ENCODE measurements at places on chromosomes 5 and 9.

- DNase-seq = no peak
These were observed 49.5 kb downstream of the PTGS1 start for GRCh38 chr9:122420315-122420714.

GRCh38 chr5:155878991-155879575 lies 447.9 kb upstream of the SGCD start:
- DNase-seq = no peak

DNA sequence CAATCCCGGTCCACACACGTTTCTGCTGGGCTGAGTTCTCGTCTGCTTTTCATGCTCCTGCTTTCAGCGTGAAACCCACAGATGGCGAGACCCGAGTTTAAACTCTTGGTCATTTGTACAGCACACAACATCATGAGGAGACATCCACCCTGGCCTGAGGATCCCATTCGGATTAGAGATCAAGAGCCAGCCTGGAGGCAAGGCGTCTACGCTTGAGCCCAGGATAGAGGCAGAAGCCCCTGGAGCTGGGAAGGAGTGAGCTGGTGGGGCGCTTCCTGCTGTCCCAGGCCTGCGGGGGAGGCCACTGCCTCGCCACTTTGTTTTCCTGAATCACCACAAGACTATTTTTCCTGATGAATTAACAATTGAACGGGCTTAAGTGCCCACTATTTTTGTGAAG lies 281.9 kb upstream of the IRX4 start:
- no peak for DNase-seq

GRCh38 chr9:76987594-76988200 lies 31.8 kb upstream of the FOXB2 start:
- no peak for DNase-seq

- DNase-seq = no peak
These were observed 73.3 kb downstream of the FGF18 start for GRCh38 chr5:171492781-171493180.

- DNase-seq = no peak
These were observed 599.3 kb upstream of the SGCD start for GRCh38 chr5:155727512-155728145.

DNA sequence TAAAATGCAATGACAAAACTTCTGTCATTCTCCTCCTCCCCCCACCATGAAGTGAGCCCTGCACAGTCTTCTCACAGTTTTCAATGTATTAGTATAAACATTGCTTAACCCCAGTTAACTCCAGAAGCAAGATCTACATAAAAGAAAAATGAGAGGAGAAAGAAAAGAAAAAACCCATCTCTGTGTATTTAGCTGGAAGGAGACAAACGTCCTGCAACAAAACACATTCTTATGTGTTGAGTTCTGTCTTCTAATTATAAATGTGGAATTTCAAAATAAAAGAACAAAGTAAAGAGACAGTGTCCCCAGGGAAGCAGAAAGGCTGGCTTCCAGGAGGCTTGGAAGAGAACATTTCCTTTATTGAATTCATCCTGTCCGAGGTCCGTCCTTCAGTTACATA lies 491.9 kb upstream of the TUSC1 start:
- no peak for DNase-seq

GRCh38 chr5:159031915-159032314 lies 67.8 kb downstream of the EBF1 start:
- DNase-seq = no peak

DNA sequence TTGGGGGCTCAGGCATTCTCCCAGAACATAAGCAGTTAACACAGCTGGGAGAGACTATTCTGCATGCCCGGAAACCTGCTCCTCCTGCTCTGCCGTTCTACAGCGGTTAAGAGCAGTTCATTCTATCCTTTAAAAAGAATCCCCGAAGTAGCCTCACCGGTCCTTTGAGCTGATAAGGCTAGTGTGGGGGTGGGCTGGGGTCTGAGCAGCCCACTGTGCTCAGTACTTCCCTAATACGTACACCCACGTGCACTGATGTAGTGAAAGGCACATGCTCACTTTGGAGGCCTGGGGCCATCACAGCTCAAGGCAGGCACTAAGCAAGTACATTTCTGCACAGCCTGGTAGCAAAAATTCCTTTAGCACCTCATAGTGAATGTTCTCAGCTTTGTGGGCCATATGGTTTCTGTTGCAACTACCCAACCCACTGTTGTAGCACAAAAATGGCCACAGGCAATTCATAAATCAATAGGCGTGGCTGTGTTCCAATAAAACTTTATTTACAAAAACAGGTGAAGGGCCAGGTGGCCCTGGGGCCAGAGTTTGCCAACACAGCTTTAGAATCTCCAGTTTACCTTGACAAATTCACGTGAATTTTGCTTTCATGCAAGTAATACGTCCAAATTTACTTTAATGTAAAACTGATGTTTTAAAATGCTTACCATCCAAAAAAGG lies 136.4 kb downstream of the ZNF354C start:
- no peak for DNase-seq

DNA sequence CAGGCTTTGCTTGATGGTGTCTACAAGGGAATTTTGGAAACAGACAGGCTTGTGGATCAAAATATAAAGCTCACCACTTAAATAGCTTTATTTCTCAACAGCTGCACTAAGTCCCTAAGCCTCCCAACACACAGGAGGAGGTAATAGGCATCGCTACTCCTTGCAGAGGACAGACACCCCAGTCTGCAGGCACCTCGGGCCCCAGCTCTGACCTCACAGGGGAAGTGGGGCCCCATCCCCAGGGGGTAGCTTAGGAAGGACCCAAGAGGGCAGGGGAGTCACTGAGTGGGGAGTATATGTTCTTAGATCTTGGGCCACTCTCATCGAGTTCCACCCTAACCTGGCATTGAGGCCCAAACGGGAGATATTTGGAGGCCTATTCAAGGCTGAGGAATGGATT lies 66.7 kb upstream of the XPA start:
- DNase-seq = no peak

DNA sequence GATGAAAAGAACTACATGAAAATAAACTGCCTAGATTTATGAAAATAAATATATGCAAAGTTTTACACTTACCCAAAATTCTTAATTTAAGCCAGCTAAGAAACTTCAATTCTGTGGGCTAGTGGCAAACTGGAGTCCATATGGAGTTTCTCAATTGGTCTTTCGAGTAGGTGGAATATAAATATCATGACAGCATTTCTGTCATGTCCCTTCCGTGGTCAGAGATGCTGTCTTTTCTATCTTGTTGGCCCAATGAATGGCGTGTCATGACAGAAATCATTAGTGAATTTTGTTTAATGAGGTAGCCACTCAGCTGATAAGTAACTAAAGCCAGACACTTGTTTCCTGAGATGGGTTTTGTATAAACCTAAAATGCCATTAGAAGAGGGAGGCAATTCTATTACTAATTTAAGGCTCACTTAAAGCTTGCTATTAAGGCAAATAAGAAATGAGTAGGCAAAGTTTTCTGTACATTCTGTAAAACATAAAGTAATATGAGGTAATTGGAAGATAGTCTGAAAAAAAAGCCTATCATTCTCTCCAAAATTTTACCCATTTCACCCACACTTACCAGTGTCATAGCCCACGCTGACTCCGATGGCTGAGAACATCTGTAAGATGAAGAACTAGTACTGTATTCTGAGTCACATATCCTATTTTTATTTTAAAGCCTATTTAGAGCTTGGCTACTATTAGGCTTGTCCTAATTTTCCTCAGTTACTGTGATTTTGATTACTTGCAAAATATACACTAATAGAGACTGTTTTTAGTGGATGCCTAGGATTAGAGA lies 419.3 kb upstream of the MEF2C start:
- DNase-seq = no peak

GRCh38 chr9:93112116-93112863 lies 16.3 kb downstream of the CARD19 start:
- no peak for DNase-seq

DNA sequence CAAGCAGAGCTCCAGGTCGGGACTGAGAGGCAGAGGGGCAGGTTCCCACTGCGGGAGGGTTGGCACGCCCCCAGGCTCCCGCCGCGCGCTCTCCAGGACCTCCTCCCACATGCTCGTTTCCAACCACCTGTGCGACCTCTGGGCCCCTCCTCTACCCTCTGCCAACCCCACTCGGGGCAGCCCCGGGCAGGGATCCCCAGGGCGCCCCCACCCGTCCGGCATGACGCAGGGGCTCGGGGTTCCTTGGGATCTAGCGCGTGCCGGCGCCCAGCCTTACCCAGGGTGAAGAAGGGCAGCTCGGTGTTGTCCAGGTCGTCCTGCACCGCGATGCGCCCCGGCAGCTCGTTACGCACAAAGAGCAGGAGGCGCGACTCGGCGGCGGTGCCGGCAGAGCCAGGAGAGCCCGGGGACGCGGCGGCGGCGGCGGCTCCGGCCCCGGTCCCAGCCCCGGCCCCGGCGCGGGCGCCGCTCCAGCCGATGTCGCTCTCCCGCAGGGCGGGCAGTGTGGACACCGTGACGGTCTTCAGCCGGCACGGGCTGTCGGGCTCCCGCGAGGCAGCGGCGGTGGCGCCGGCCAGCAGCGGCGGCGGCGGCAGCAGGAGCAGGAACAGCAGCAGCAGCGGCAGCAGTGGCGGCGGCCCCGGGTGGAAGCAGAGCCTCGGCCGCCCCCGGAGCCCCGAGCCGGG lies 494 bp downstream of the ASTN2 start:
- DNase-seq = no peak

DNA sequence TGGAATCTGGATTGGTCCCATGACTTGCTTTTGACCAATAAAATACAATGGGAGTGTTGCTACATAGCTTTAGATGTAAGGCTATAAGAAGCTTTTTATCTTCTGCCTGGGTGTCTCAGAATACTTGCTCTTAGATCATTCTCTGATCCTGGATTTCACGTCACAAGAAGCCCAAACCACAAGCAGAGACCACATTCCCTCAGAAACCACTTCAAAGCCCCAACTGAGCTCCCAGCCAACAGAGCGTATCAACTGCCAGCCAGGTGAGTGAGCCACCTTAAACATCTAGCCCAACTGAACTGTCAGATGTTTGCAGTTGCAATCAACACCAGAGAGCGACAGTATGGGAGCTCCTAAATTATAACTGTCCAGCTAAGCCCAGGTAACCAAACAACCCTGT lies 687.1 kb downstream of the TLE1 start:
- no peak for DNase-seq

DNA sequence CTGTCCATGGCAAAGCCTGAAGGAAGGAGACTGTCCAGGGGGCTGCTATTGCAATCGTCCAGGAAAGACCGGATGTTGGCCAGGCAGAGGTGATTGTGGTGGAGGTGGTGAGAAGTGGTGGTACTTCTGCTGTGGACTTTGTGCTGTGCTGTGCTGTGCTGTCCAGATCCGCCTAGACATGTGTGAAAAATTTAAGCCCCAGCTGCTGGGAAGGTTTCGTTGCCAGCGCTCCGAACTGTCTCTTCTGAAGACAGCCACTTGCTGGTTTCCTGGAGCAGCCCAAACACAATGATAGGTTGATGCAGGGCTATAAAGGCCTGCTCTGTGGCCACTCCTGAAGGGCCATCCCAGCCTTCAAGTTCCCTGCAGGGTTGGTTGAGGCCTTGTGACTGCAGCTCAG lies 223.0 kb upstream of the MPDZ start:
- DNase-seq = no peak

DNA sequence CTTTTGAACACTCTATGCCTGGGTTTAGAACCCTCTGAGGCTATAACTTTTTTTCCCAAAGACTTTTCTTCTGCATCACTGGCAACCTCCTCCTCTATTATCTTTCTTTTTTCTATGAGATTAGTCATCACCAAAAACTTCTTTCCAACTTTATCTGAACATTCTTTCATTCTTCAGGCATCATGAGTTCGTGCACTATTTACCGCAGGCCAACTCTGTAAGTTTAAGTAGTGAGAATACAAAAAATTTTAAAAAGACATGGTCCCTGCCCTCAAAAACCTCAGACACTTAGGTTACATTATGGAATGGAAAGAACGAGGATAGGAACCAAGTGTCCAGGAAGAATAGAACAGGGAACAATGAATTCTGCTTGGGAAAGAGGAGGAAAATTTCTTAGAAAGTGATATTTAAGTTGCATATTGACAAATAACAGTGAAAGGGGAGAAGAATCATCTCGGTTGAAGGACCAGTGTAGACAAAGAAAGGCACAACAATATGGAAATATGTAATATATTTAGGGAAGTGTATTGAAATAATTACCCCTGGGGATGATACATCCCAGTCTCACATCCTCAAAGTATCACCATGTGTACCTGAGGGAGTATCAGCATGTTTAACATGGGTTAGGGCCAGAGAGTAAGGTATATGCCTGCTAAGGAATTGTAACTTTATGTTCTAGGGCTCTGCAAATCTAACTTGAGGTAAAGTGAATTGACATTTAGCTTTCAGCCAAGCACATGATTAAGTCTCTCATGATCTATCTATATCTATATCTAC lies 196.5 kb upstream of the NREP start:
- no peak for DNase-seq

DNA sequence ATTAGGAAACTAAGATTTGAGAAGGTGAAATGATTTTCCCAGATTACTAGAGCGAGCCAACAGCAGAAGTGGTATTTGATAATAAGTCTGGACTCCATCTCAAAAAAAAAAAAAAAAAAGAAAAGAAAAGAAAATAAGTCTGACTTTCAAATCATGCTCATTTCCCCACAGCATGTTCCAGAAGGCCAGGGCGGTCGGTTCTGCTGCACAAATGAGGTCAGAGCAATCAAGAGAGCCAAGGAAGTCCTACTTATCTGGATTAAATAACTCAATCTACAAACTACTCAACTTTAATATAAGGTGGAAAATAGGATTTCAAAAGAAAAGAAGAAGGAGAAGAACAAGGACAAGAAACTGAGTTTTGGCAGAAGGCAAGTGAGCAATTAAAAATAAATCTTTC lies 130.4 kb upstream of the RASA1 start:
- no peak for DNase-seq

DNA sequence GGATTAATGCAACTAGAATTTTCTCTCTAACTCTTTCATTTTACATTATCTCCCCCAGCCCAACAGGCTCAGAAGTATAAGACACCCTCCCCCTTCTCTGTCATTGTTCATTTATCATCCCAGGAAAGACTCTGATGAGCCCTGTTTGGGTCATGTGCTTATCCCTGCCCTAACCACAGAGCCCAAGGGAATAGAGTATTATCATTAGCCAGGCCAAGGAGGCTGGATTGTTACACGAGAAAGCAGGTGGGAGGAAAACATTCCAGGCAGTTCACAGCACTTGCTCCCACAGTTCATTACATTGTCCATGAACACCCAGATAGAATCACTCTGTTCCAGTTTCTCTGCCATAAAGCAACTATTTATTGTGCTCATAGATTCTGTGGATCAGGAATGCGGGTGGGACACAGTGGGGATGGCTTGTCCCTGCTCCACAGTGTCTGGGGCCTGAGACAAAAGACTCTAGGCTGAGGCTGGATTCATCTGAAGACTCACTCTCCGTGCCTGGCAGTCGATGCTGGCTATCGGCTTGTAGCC lies 59.5 kb upstream of the TMEM215 start:
- no peak for DNase-seq
